ENCODE measurements at places on chromosomes 11 and 22.

DNA sequence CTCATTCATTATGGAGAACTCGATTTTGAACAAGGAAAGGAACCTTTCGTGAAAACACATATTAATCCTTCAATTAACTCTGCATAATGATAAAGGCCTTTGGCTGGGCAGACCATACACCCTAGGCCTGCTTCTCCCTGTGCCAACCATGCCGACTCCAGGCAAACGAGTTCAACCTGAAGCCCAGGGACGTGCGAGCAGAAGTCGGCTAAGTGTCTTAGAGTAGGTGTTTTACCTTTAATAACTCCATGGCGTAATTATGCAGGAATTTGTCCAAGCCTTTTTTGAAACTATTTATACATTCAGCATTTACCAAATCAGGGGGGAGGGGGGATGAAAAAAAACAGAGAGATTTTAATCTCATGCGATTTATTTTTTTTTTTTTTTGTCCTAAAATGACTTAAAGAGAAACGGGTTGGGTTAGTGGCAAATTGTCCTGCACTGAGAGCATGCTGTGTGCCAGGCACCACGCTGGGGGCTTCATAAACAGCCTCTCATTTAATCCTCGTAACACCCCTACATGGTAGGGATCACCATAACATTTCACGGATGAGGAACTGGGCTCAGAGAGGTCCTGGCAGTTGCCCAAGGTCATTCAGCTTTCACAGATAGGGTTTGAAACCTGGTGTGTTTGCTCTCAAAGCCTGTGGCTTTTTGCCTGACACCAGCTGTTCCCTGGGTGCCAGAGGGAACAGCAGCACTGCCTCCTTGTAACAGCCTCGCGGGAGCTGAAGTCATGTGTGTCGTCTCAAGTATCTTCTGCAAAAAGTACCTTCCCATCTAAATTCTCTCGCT lies 423.9 kb downstream of the MN1 start:
- DNase-seq: peak; percentile 85

DNA sequence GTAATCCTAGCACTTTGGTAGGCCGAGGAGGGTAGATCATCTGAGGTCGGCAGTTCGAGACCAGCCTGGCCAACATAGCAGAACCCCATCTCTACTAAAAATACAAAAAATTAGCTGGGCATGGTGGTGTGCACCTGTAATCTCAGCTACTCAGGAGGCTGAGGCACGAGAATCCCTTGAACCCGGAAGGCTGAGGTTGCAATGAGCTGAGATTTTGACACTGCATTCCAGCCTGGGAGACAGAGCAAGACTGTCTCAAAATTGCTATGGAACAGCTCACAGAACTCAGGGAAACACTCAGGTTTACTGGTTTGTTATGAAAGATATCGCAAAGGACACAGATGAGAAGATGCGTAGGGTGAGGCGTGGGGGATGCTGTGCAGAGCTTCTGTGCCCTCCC lies 2.7 kb downstream of the FAM118A start:
- no peak for DNase-seq

DNA sequence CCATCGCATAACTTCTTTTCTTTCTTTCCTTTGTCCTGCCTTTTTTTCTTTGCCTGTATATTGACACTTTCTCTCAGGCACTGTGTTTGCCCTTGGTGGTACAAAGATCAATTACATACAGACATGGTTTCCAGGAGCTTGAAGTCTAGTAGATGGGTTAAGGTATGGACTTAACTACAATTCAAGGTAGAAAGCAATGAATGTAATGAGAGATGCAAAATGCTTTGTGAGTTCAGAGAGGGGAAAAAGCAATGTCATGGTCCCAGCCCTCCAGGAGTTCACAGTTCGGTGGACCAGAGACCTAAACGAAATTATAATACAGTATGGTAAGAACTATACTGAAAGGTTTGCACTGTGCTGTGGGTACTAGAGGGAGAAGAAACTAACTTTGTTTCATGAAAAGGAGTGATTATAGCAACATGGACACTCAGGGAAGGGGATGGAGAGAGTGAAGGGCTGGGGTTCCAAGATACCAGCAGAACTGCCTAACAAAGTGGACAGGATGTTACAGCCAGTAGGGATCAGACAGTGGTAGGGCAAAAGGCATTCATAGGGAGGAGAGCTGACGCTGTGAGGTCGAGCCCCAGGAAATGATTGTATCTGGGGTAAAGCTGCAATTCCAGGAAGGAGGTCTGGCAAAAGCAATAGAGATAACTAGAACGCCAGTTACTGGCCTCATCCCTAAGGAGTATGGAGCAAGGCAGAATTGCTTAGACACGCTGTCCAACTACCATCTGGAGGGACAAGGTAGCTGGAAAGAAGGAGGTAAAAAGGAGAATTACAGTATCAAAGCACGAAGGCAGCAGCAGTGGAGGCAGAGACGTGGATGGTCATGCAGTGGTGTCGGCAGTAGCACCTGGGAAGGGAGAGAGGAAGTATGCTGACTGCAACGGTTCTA lies 158.3 kb upstream of the MTMR2 start:
- DNase-seq: no peak

- no peak for DNase-seq
These were observed 76.1 kb upstream of the LIN7C start for GRCh38 chr11:27582621-27583020.

Data from NCI-H1092 (cell line).